ENCODE measurements at places on chromosomes 2 and 18. TPM values are rescaled to one million over a fixed set of nuclear protein-coding genes. Genes with fewer than 3 reads are reported as not detected.

SH2D6 gene
- not detected for total RNA-seq

SNTG2 gene
- total RNA-seq: not detected

STPG4 gene
- not detected for total RNA-seq

SKOR2 gene
- total RNA-seq: not detected

TUBA4B gene
- not detected for total RNA-seq

CCBE1 gene
- 7.7 TPM for total RNA-seq

TUBA4A gene
- 105 TPM for total RNA-seq

IHH gene
- total RNA-seq: not detected

DNA sequence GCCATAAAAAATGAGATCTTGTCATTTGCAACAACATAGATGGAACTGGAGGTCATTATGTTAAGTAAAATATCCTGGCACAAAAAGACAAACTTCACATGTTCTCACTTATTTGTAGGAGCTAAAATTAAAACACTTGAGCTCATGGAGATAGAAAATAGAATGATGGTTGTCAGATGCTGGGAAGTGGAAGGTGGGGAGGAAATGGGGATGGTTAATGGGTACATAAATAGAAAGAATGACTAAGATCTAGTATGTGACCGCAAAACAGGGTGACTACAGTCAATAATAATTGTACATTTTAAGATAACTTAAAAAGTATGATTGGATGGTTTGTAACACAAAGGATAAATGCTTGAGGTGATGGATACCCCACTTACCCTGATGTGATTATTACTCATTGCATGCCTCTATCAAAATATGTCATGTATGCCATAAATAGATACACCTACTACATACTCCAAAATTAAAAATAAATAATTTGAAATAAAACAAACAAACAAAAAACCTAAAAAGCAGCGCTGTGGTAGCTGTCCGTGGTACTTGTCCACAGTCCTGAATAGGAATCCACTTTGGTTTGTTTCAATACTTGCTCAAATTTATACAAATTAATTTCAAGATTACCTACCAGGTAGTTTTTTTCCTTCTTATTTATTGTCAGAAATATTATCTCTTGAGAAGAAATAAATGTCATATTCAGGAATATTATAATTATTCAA, 224.5 kb downstream of the DLGAP1 start:
- DNase-seq: no peak

DNA sequence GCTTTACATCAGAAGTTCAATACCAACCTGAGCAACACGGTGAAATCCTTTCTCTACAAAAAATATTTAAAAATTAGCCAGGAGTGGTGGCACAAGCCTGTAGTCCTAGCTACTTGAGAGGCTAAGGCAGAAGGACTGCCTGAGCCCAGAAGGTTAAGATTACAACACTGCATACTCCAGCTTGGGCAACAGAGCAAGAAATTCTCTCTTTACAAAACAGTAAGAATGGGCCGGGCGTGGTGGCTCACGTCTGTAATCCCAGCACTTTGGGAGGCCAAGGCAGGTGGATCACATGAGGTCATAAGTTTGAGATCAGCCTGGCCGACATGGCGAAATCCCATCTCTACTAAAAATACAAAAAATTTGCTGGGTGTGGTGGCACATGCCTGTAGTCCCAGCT, 113.2 kb downstream of the USP34 start:
- no peak for DNase-seq

GRCh38 chr2:76763276-76763675, 758.9 kb downstream of the LRRTM4 start:
- DNase-seq: no peak

DNA sequence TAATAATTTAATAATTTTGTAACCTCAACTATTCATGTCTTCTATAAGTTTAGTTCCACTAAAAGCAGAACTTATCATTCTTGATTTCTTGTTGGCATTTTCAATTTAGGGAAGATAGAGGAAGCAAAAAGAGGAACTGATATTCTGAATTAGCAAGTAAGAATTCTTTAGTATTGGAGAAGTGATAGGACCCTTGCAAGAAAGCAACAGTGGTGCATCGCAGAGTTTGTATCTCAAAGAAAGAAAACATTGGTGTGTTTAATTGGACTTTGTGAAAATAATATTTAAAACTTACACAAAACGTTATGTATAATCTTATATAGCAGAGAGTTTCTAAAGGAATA, 36.5 kb upstream of the TNFRSF11A start:
- no peak for DNase-seq

- peak; percentile 18 for DNase-seq
These were observed 79.5 kb downstream of the CAMKMT start for GRCh38 chr2:44441200-44441599.

DNA sequence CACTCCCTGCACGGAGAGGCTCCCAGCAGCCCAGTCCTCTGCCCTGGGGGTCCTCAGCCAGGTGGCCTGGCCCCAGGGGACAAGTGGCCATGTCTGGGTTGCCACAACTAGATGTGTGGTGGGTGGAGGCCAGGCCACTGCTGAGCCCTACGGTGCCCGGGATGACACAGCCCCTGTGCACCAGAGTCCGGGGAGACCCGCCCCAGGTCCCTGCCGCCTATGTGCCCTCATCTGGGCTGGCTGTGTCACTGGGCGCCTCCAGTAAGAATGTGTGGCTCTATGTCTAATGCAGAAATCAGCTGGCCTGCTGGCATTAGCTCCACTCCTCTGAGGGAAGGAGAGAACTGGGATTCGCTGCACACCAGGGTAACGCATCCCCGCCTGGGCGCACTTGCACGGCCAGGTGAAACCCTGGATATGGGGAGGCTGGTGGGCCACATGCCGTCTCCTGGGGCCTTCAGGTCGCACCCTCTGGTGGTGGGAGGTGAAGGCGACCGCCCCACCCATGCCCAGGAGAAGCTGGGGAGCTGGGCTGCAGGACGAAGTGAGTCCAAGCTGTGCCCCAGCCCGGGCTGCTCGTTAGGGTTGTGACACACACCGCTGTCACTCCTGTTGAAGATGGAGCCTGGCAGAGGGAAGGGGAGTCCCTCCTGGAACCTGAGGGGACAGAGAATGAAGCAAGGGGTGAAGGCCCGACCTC, 136.1 kb downstream of the PTGR3 start:
- DNase-seq: no peak

DNA sequence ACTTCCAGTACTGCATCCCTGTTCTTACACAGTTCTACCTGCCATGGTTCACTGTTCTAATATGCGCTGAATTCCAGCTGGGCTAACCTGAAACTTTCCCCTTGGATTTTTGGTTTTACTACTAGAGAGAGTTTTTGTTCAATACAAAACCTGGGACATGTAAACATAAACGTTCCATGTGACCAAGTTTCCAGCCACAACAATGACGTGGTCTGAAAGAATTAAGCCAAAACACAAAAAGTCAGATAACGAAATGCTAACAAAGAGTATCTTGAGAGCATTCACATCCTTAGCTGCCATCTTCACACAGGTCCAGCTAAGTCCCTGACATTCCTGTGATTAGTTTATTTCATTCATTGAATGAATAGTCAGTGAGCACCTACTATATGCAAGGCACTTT, 467.0 kb upstream of the PKDCC start:
- no peak for DNase-seq

GRCh38 chr2:151518802-151519201, 109.1 kb downstream of the RIF1 start:
- peak; percentile 32 for DNase-seq

GRCh38 chr2:188199716-188200128, 92.0 kb upstream of the GULP1 start:
- peak; percentile 94 for DNase-seq

- DNase-seq: no peak
These were observed 263.7 kb downstream of the ANAPC1 start for GRCh38 chr2:111620281-111620680.

DNA sequence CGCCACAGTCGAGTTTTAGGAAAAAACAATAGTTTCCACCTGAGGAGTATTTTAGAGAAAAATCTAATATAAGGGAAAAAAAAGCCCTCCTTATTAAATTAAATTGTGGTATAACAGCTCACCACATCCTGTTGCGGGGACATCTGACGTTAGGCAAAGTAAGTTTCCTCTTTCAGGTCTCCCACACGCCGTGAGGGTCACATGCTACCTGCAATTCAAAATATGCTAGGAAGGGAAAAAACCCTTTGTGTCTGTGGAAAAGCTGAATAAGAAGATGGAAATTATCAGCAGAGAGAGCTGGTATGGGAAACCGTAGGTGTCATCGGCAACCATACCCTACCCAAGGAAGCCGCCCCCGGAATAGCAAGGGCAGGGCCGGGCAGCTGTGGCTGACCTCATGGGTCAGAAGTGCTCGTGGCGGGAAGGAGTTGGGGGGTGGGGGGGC, 128.0 kb downstream of the NFATC1 start:
- no peak for DNase-seq

- DNase-seq: peak; percentile 20
These were observed 319.8 kb downstream of the FBXO15 start for GRCh38 chr18:73827801-73828200.

DNA sequence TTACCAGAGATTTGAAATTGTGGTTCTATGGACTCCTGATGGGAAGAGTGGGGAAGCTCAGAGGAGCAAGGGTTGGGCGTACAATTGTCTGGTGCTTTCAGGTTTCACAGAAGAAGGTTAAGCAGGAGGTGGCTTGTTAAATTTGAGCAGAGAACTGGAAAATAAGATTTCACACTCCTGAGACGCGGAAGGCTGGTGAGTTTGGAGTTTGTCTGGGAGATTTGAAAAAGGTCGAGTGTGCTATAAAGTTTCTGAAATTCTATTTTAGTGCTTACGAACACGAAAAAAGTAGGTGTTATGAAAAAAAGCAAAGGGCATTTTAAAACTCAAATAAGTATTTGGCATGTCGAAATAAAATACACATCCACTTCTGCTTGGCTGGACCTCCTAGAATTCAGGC, 170.1 kb downstream of the MEIS1 start:
- DNase-seq: no peak

DNA sequence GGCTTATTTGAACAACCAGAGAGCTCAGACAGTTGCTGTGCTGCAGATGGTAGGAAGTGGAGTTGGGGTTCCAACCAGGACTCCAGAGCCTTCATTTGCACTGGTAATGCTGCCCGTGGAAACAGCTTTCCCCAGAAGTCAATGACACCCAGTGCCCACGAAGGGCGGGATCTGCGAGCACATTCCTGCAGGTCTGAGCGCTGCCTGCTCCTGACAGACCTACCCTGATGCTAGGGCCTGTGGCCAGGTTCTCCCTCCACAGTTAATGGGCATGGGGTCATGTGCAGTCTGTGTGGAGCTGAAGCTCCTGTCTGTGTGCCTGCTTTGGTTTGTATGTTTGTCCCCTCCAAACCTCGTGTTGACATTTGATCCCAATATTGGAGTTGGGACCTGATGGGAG, 299.0 kb upstream of the HS6ST1 start:
- DNase-seq: no peak

- DNase-seq: peak; percentile 74
These were observed 742.3 kb upstream of the SLC8A1 start for GRCh38 chr2:41194230-41194629.

DNA sequence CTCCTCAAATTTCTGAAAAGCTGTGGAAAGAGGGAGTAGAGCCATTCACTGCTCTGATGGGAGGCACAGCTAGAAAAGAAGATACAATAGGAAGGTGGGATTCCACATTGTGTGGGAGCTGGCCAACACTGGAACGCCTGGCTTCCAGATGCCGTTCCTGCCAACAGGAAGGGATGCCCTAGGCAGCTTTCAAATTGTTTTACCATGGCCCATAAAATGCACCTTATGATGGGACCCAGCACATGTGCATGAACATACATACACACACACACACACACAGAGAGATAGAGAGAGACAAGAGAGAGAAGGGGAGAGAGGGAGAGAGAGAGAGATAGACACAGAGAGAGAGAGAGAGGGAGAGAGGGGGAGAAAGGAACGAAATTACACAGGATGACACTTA, 86.1 kb upstream of the BZW1 start:
- DNase-seq: no peak

GRCh38 chr2:20595439-20596192, 55.3 kb downstream of the HS1BP3 start:
- DNase-seq: peak; percentile 98

DNA sequence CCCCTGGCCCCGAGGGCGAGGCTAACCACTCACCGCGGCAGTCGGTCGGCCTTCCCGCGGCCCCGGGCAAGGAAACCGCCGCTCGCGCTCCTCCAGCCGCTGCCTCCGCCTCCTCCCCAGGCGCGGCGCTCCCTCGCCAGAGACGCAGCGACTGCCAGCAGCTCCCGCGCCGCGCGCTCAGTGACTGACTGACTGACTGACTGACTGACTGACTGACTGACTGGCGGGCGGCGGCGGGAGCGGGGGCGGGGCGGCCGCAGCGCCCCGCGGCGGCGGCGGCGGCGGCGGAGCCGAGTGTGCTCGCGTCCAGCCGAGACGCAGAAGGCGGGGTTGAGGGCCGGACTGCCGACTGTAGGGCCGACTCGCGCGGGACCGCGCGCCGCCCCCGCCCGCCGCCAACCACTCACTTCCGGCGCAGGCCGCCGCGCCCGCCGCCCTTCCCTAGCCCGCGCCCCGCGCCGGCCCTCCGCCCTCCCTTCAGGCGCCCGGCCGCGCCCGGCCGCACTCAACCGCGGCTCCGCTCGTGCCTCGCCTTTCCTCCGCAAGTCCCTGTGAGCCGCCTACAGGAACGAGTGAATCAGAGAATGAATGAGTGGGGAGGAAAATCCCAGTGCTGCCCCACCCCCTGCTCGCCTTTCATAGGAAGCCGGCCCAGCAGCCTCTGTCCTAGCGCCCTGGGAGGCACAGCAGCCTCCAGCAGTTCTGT, at the start of gene RAPH1:
TSS of gene RAPH1 (minus strand) at position 224 of the 706 bp plus-strand sequence. CDS start 39,948 bp downstream, outside the sequence.
- DNase-seq: peak; percentile 79

GRCh38 chr18:23229472-23229871, 94.2 kb downstream of the CABLES1 start:
- DNase-seq: no peak
